Panc1 (cell line): ENCODE measurements at places on chromosomes 7 and 10. TPM values are rescaled to one million over a fixed set of nuclear protein-coding genes. Genes with fewer than 3 reads are reported as not detected.

The POLR2J2 gene
- 10.0 TPM for total RNA-seq

DNA sequence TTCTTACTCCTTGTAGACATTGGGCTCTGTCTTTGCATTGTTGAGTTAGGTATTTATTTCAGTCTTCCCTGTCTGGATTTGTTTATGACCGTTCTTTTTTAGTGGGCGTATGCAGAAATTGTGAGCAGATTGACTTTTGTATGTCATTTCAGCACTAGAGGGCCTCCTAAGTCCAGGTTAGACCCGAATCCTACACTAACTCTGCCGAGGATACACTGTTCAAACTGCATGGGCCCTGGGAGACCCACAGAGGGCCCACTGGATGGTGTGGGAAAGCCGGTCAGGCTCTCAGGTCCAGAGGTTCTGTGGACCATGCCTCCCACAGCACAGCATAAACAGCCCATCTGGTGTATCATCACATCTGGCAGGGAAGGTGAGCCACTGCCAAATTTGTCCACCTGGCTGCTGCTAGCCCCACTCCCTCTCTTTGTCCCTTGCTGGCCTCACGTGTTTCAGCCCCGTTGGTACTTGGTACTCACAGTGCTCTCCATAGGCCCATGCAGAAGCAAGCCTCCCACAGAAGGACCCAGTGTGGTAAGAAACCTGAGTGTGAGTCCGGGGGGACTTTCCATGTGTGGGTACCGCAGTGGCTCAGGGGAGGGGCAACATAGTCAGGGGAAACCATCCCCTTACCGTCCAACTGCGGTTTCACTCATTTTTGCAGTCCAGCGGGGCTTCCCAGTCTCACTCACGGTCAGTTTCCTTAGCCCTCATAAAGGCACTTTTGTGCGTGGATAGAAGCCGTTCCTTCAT, 112.8 kb downstream of the APBB1IP start:
- no peak for DNase-seq

DNA sequence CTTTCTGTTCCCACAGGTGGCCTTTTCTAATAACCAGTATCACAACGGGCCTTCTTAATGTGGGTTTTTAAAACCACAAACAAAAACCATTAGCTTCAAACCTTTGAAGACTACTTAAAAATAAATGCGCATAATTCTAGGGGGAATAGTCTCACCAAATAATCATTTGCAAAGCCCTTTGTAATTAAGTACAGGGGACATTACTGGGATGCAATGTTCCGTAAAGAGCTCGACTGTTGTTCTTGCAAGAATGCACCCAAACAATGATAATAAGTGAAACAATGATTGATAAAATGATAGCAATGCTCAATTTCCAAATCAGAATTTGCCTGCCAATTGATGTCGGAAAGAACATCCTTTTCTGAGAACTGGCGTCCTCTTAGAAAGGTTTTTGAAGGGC, 589.1 kb upstream of the ADARB2 start:
- DNase-seq = no peak

DNA sequence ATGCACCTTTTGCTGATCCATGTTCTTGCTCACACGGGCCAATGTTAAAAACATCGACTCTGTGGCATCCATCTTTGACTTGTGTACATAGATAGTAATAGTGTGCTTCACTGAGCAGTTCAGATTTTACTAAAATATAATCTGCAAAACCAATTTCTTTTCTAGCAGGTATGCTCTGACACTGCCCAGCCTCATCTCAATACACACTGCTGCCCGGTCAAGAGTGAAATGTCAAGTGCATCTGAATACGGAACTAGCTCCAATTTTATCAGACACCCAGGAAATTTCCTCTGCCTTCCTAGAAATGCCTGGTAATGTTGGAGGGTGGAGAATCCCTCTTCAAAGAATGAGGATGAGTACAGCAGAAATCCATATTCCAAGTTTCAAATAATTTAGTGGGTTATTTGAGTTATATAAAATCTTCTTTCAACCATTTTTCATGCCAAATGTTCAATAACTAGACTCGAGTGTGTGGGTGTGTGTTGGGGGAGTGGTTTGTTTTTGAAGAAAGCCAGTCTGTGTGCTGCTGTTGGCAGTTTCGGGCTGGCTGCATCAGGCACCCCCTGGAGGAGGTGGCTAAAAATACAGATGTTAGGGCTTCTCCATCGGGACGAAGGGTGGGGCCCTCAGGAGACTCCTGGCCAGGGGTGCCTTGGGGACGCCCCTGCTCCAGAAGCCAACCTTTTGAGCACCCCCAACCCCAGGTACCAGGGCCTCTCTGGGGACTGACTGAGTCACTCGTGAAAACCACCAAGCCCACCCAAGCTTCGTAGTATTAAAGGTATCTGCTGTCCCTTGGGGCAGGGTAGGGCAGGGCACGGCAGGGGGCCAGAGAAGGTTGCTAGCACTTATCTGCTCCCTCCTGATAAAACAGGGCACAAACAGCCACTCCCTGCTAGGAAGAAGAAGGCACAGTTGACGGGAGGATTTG, 15.4 kb downstream of the CTBP2 start:
- no peak for DNase-seq

DNA sequence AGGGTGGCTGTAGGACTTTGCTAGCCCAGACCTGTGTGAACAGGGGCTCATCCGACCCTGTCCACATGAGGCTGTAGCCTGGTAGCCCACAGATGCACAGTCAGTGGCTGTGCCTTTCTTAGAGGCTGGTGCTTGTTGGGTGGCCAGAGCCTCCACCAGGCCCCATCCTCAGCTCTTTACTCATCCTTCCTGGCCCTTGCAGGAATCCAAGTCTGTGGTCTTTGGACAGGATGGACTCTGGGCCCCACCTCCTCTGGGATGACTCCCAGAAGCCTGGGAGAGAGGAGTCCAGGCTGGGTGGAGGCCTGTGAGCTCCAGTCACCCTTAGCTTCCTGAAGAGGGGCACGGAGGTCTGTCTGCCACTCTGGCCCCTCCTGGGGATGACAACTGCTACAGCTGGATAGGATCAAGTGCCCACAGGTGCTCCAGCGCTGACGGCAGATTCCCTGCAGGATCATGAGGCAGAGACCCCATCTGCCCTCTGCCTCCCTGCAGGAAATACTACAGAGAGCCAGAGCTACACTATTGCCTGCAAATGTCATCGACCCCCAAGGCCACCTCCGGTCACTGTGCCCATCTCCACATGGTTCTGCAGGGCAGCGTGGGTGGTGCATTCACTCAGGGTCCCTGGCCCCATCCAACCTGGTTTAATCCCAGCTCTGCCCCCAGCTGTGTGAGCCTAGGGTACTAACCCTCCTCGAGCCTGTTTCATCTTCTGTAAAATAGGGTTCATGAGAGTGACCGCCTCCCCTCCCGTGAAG, 114.5 kb downstream of the PTPN20 start:
- DNase-seq = no peak

GRCh38 chr10:117441812-117442443, 66.7 kb upstream of the PDZD8 start:
- no peak for DNase-seq

- DNase-seq = no peak
Observed at GRCh38 chr10:70726909-70727495, 54.7 kb downstream of the ADAMTS14 start.
